ENCODE measurements at places on chromosomes 7 and 10.

- no peak for DNase-seq
These were observed 152.9 kb downstream of the HGF start for GRCh38 chr7:81616951-81617350.

DNA sequence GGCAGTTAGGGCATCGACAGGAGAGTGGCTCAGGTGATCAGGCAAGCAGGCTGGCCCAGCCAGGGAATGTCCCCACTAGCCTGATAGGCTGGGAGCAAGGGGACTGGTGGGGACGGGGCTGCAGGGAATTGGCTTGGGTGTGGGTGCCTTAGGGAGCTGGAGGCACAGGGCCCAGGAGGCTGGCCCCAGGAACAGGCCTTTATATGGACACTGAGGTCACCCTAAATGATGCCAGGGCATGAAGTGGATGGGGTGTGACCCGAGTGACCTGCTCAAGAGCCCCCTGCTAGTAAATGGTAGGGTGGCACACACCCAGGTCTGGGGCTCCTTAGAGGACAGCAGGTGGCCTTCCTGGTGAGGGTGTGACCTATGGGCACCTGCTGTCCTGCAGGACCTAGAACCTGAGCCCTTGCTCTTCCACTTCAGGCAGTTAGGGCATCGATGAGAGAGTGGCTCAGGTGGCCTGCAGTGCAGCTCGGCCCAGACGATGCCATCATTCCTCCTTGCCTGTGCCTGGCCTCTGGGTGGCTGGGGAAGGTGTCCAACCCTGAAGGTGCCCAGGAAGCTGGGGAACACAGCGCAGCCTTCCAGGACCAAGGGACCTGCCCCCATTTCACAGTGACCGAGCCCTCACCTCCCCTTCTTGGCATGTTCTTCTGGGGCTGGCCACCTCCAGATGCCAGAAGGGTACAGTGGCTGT lies 51.7 kb upstream of the LEP start:
- DNase-seq, result no peak

- DNase-seq, result no peak
These were observed 16.0 kb upstream of the PNLIPRP1 start for GRCh38 chr10:116574797-116575196.

DNA sequence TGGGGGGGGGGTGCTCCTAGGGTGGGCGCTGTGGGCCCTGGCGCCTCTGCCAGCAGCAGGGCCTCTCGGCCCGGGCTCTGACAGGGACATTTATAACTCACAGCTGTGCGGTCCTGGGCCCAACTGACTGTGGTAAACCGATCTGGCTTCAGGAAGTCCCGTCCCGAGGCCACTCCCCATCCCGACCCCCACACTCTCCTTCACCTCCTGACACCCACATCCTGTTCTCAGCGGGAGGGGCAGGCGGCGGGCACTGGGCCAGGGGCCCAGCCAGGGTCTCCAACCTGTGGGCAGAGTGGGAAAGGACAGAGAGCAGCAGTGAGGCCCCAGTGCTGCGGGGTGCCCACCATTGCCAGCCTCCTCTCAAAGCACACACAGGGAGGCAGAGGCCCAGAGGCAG lies 69.1 kb downstream of the ZMIZ1 start:
- DNase-seq, result peak; percentile 47

DNA sequence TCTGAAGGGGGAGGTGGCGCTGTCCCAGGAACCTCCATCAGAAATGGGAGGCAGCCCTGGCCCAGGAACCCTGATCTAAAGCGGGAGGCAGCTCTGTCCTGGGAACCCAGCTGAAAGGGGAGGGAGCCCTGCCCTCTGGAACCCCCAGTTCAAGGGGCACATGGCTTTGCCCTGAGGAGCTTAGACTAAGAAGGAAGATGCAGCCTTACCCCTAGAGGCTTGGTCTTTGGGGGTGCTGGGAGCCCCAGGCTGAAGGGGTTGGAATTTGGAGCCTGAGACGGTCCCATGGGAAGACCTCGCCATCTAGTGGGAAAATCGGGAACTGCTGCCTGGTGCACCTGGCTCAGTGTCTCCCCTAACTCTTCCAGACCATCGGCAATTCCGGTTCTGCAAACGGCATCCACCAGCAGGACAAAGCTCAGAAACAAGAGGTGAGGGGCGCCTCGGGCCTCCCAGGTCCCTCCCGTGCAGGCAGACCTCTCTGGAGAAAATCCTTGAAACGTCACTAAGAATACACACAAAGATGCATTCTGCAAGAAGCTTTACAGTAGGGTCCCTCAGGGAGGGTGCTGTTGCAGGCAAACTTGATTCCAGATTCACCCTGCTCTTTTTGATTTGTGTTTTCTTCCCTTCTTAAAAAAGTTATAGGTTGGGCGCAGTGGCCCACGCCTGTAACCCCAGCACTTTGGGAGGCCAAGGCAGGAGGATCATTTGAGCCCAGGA lies 52.4 kb upstream of the GTF2IRD1 start:
- peak; percentile 72 for DNase-seq

DNA sequence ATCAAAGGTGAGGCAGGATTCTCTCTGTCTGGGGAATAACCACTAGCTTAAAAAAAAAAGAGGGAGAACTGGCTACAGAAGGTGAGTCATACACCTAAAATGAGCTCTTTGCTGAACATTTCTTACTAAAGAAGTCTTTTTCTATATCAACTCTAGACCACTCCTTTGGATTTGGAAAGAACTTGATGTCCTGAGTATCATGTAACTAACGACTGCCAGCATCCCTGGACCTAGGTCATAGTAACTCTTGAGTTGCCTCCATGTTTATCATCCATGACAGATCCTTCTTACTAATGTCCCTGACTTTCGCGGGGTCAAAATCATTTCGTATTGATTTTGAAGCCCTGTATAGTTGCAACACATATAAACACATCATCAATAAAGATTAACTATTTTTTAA lies 89.1 kb downstream of the CNOT4 start:
- DNase-seq, result no peak

DNA sequence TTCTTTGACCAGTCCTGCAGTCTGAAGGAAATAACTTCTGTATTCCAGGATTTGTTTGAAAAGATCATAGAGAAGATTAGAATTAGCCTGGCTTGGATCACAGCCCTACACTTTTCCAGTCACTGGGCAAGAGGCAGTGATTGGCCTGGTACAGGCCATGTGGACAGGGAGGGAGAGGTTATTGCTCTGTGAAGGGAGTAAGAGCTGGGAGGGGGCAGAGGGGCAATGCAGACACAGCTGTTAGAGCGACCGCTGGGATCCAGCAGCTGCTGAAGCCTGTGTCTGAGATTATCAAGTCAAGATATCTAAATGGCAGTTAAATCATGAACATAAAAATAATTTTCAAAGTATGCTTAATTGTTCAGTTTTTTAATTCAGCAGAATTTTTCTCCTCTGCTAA lies 257.3 kb downstream of the SDK1 start:
- DNase-seq, result no peak

- no peak for DNase-seq
These were observed 493.9 kb upstream of the IGFBP3 start for GRCh38 chr7:46414946-46415345.

- DNase-seq, result no peak
These were observed 30.0 kb downstream of the LAMB1 start for GRCh38 chr7:107972941-107973376.

DNA sequence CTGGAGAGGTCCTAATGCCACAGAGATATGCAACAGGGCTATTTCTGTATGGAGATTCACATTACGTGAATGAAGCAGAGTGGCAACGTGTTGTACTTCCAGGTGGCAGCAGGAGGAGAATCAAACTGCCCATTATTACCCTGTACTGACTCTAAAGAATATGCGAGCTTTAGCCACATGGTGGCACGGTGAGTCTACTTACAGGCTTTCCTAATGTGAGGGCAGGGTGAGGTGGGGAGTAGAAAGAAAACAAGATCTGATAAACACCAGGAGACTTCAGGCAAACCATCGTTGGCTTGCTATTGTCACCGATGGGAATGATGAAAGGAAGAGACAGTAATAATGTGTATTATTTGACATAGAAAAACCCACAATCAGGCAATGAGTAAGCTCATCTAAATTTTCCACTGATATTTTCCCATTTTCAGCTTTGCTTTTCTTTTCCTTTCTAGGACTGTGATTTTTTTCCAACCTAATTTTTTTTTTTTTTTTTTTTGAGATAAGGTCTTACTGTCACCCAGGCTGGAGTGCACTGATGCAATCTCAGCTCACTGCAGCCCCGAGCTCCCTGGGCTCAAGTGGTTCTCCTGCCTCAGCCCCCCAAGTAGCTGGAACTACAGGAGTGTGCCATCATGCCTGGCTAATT lies 164.3 kb downstream of the BTAF1 start:
- DNase-seq, result peak; percentile 30

GRCh38 chr10:4022473-4022872 lies 237.5 kb upstream of the KLF6 start:
- no peak for DNase-seq

DNA sequence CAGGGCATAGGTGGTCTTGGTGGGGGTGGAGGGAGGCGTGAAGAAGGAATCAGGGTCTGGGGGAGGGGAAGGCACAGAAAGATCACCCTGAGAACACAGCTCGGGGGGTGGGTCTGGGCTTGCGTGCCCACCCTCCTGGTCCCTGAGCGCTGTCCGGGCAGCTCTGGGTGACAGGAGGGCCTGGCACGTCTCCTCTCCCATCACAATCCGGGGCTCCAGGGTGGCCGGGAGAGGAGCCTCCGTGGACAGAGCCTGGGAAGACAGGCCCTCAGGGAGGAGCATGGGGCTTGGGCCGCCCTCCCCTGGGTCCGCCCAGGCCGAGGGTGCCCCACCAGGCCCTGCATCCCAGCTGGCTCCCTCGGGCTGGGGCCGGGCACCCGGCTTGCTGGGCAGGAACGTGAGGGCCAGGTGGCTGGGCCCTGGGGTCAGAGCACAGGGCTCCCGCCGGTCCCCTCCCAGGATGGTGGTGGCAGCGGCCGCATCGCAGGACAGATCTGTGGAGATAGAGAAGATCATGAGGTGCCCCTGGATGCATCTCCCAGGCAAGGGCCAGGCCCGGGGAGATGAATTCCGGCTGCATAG lies 3.1 kb downstream of the NACAD start:
- DNase-seq, result no peak

GRCh38 chr7:19275000-19275399 lies 129.8 kb upstream of the FERD3L start:
- no peak for DNase-seq

DNA sequence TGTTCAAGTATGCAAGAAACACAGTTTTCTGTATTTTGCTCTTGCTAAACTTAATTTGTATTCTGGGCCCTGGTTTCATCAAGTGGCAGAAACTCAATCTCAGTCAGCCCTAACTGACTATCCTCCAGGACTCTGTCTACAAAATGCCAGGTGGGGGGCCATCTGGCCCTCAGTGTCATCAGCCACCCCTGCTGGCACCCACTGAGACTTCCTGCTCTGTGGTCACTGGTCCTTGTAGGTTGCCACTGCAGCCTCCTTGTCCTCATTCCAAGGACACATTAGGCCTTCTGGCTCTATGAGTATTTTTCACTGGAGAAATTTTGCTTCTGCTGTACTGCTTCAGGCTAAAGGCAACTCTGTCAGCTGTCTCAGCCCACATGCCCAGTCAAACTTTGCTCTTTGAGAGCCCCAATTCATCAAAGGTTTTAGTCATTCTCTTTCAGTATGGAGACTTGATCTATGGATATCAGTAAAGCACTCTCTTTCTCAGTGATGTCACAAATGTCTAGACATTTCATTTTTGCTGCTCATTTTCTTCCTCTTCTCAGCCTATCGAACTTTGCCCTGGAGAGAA lies 163.6 kb downstream of the KCND2 start:
- no peak for DNase-seq

DNA sequence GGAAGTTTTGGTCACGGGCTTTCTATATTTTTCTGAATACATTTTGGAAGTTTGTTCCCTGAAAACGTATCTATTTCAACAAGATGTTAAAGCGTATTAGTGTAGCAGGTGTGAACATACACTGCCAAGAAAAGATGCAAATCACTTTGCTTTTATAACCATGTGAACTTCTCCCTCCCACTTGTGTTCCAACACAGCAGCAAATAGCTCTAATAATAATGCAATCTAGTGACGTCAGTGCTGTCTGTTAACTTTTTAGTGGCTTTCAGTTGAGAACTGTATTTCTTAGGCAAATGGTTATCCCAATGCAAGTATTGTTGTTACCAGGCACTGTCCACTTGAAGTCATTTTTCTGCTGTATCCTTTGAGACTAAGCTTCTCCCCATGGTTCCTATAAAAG lies 188.4 kb upstream of the IGFBP3 start:
- no peak for DNase-seq

DNA sequence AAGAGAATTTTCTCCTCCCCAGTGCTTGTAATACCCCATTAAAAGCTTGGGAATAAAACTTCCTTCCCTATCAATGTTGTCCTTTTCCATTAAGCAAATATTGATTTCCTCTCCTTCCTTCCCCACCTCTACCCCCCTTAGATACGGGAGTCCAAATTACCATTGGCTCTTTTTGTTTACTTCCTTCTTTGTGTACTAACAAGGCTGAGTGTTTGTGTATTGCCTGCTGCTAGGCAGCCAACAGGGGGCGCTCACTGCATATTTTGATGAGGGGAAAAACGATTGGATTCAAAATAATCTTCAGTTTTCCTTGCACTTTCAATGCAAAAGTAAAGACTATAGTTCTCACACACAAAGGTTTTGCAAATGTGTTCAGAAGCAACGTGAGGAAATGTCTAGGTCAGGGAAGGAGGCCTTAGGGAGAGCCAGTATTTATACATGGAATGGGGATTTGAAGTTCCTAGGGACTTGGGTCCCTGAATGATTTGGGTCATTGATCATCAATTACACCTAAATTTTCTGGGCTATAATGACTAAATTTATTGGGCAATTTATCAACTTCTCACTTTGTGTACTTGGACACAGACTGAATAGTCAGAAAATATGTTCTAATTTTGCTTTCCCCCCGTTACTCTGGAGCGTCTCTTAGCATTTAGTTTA lies 23.6 kb upstream of the VPS41 start:
- peak; percentile 21 for DNase-seq

DNA sequence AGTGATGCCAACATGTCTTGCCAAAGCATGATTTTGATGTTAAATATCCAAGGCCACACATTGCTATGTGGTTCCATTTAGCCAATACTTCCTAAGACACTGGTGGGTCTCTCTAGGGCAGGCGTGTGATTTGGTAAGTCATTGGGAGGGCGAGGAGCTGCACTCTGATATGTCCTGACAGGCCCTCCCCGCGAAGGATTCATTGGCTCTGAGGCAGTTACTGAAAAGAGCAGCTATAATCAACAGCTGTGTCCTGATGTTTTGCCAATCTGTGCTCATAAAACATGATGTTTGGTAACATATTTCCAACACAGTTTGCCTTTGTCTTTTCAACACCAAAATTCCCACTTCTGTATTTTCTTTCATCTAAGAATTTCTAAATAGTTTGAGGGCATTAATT lies 646.7 kb downstream of the PARD3 start:
- no peak for DNase-seq

GRCh38 chr7:137804836-137805235 lies 41.9 kb downstream of the DGKI start:
- no peak for DNase-seq

- DNase-seq, result no peak
These were observed 69.9 kb downstream of the FOXL3 start for GRCh38 chr7:359766-360361.

GRCh38 chr10:100065084-100065660 lies 16.5 kb downstream of the CPN1 start:
- DNase-seq, result no peak

DNA sequence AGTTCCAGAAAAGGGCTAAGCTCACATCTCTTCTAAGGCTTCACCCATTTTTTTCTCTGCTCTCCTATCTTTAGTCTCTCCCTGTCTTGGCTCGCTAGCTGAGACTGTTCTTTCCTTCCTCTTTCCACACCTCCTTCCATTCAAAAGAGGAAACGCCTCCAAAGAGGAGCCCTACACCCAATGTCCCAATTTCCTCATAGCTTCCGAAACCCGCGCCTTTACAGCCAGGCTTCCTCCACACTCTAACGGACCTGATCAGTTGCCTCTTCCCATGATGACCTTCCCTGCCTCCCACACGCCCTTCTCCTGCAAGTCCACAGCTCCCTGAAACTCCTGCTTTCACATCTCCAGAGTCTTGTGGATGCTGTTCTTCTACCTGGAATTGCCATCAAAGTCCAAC lies 71.7 kb downstream of the COBL start:
- DNase-seq, result no peak
